ENCODE measurements at places on chromosomes 3 and 15.

- no peak for DNase-seq
Measured at GRCh38 chr3:54034971-54035370, 87.4 kb upstream of the CACNA2D3 start.

DNA sequence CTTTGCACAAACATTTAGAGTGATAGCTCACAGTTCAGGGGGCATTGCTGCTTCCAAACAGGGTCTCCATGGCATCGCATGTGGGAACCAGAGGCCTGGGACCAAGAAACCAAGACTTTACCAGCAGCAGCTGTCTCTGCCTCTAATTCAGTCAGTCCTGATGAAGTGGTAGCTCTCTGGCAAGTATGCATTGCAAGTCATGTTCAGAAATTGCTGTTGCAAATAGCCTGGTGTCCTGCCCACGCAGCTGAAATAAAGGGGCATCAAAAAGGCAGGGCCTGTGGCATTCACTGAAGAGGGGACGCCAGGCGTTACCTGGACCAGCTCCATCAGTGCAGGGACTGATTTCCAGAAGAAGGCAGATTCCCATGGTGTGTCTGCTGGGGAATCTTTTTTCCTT lies 121.3 kb downstream of the CD47 start:
- DNase-seq, result no peak

DNA sequence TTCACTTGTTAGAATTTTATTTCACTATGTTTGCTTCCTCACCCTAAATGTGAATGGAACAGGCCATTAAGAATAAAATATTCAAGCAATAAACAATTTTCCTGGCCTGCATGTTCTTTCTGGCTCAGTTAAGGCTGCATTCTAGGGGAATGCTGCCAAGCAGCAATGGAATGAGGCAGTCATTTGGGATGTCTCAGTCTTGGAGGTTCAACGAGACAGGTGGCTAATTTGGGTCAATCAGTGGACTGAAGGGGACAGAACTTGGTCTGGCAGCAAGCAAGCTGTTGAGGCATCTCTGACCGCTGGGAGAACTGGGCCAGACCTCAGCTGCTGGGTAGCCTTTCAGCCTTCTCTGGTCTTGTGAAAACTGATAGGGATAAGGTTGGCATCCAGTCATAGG lies 241.6 kb downstream of the NLGN1 start:
- DNase-seq, result no peak

DNA sequence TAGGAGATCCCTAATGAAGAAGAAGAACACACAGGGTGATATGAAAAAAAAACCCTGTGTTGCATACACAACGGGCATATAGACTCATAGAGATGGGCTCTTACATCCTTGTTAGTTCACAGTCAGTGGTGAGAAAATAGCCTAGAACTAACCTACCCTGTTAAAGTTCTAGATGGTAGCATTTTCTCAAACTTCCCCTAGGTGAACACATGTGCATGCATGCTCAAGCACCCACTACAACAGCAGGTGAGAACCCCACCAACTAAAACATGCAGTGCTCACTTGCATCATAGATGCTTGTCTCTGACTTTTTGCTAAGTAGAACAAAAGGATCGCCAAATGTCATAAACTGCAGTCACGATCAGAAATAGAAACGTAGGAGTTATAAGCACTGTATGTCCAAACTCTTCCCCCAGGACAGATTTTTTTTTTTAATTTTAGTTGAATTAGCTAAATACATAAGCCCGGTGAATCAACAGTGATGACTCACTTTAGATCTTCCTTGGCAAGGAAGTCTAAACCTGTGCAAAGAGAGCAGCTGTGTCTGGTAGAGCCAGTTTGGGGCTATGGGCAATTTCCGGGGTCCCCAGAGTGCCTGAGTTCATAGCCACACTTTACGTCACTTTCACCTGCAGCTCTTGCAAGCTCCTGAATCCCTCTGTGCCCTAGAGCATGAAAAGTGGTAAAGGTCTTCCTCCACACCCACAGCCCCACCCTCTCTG lies 96.2 kb upstream of the SEMA6D start:
- no peak for DNase-seq

DNA sequence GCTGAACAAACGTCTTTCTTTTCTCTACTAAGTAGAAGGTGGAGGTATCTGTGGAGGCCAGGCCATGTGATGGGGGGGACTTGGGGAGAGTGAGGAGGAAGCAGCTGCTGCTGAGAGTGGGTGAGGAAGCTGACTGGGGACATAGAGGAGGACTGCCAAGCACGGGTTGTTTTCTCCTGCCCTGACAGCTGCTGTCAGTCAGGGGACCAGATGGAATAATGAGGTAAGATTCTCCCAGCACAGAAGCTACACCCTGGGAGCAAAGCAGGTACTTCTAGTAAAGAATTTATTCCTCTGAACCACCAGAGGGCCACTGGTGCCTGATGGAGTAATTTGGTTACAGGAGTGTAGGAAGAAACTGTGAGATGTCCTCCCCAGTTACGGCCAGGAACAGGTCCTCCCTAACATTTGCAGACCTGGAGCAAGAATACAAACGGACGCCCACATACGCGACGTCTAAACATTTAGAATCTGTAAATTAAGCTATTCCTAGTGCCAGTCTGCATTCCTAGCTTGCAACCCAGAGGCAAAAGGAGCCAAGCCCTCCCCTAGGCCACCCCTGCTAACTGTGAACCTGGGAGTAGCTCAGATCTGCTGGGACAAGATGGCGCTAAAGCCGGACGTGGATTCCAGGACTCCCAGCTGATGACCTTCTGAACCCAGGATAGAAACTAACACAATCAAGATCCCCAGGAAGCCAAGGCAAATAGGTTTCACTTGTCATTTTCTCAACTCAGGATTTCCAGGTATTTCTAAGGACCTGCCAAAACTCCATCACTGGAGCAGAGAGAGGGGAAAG lies 14.8 kb downstream of the CRYGS start:
- no peak for DNase-seq

Data from fibroblast of skin of left biceps (primary cell).